GM03348 (cell line): ENCODE measurements at places on chromosomes 5 and 9.

GRCh38 chr5:139636207-139636792 is 11.8 kb upstream of the CXXC5 start:
- no peak for DNase-seq

GRCh38 chr5:109695005-109695926 is 5.5 kb downstream of the MAN2A1 start:
- no peak for DNase-seq

GRCh38 chr5:122076050-122076461 is 2.0 kb downstream of the LOX start:
- no peak for DNase-seq

- DNase-seq: peak; percentile 51
Measured at GRCh38 chr5:54845567-54845941, 139.8 kb downstream of the ESM1 start.

GRCh38 chr5:155481182-155481581 is 467.6 kb downstream of the KIF4B start:
- no peak for DNase-seq

DNA sequence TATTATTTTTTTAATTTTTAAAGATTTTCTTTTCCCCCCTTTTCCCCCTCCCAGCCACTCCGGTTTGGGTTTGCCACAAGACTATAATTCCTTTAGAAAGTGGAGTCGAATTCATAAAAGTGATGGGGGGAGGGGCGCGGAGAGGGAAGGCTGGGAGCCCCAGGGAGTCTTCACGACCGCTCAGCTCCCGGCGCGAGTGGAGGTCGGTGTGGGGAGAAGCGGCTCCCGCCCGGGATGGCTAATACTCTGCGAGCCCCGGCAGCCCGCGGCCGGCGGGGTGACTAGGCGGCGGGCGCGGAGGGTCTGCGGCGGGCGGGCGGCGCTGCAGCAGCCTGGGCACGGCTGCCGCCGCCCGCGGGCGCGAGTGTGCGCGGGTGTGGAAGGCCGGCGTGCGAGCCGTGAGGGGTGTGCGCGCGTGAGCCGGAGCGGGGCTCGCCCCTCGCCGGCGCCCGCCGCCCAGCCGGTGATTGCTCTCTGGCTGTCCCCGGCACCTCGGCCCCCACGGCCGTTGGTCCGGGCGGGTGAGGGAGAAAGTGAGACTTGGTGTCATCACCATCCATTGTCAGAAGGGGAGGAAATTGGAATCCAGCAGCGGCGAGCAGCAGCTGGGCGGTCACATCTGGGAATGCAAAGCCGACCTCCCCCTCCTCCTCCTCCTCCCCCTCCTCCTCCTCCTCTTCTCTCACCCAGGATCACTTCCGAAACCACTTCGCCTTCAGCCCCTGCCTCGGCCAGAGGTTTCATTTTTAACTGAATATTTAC is at the start of gene PARP8:
TSS of gene PARP8 (plus strand) at position 377 of the 762 bp plus-strand sequence. CDS start 459 bp downstream, outside the sequence.
- DNase-seq: peak; percentile 54

DNA sequence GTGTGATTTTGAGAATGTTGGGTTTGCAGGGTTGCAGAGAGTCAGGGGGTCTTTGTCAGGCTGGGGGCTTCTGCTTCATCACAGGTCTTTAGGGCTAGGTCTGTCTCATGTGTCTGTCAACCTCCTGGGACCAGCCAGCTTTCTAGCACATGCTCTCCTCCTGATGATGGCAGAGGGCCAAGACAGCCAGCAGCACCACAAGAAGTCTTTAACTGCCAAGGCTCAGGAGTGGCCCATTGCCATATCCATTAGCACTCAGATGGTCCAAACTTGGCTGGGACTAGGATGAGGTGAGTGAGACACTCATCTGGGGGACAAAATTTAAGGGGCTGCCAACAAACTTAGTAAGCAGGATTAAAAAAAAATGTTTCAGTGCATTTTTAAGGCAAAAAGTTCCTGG is 384.2 kb upstream of the CDH10 start:
- no peak for DNase-seq

DNA sequence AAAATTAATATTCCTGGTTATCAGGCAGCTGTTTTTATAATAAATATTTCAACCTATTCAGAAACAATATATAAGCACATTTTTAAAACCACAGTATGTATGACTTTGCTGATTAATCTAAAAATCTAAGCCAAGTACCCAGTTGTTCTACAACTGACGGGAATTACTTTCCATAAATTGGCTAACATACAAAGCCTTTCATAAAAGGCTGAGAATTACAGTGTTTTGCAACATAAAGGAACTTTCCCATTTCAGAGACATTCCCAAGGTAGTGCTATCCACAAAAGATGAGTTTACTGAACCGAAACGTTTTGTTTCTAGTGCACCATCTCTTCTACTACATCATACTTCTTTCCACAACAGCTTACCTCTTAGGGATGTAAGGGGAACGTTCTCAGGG is 7.2 kb downstream of the RNF145 start:
- DNase-seq: no peak

- DNase-seq: no peak
Measured at GRCh38 chr5:3843706-3844105, 248.1 kb downstream of the IRX1 start.

DNA sequence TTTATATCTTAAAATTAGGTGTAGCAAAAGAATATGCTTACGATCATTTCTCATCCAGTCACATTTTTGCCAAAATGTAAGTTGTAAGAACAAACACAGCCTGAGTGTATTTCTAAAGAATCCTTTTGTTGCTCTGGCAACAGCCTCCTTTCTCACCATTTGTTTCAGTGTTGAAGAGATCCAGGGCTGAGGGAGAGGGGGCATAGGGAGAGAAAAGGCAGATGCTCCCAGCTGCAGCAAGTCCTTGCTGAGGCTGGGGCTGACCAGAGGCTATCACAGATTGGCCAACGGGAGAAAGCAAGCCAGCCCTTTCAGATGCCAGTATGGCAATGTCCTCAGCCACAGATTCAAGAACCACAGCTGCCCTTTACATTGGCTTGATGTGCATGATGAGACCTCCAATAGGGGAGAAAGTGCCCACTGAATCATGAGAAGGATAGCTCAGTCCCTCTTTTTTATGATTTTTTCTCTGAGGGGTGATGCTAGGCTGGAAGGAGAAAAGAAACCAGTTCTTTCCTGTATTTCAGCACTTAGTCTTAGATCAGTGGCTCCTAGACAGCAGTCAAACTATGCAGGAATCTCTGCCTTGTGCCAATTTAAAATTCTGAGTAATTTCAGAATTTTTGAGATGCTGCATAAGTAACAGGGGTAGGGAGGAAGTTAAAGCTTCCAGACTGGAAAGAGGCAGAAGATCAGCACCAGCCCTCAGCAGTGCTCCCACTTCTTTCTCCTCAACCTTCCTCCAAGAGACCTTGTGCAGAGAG is 142.1 kb downstream of the LHFPL2 start:
- DNase-seq: peak; percentile 64

DNA sequence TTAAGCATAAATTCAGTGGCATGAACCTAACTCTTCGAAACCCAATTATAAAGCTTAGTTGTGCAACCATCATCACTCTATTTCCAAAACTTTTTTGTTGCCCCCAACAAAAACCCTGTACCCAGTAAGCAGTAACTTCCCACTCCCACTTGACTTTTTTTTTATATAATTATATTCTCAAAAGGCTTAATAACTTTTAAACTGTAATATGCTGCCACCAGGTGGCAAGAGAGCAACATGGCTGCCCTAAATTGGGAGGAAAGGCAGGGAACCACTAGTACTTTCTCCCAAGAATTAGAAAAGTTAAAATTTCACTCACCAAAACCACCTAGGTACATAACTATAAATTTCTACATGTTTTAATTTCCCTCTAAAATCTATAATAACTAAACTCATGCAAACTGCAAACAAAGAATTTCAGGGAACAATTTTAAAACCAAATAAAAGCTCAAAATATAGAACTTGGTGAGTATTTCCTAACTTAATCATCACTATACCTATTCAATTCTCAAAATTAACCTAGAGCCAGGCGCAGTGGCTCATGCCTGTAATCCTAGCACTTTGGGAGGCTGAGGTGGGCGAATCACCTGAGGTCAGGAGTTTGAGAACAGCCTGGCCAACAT is 50.2 kb upstream of the RNF38 start:
- DNase-seq: peak; percentile 74

GRCh38 chr9:28407351-28407750 is 834.1 kb upstream of the C9orf72 start:
- DNase-seq: no peak

DNA sequence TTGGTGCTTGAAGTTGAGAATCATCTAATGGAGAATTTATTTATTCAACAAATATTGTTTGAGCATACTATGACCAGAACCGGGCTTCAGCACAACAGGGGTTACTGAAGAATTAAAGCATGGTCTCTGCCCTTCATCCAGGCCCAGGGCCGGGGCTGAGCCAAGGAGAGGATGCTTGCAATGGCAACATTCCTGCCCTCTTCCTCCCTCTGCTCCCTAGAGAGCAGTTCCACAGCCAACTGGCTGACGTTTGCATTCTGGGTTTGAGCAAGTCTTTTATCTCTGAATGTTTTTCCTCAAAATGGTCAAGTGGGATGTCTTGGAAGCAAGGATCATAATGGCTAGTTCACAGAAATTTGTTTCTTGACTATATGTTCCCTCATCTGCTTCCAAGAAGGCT is 80.7 kb downstream of the GLDC start:
- peak; percentile 67 for DNase-seq

GRCh38 chr5:137352095-137352494 is 147.0 kb downstream of the SPOCK1 start:
- no peak for DNase-seq

DNA sequence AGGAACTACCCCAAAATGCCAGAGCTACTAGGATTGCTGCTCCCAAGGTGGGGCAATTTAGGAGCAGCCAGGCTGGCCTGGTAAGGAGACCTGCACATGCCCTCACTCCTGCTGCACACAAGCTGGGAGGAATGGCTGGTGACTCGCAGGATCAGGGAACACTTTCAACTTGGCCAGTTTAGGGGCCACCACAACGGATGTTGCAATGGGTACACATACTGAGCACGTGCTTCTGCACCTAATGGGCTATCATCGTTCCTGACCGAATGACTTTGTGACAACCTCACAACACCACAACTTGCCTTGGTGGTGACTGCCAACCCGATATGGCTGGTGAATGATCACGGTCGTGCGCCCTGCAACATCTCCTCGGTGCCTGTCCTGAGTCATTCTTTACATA is 172.0 kb downstream of the ROR2 start:
- no peak for DNase-seq

DNA sequence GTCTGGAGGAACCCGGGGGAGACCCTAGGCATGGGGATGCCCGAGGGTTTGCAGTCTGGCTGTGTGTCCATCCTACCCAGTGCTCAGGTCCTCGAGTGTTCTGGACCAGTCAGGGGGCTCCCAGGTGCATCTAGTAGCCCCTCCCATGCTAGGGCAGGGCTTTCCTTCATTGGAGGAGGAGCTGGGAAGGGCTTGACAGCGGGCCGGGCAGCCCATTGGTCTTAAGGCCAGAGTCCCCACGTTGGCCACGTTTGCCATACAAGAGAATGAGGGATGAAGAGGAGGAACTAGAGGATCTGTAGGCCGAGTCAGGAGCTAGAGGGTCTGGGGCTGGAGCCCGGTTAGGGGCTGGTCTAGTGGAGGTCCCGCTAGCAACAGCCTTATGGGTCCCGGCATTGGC is 37.3 kb upstream of the CTSV start:
- no peak for DNase-seq

DNA sequence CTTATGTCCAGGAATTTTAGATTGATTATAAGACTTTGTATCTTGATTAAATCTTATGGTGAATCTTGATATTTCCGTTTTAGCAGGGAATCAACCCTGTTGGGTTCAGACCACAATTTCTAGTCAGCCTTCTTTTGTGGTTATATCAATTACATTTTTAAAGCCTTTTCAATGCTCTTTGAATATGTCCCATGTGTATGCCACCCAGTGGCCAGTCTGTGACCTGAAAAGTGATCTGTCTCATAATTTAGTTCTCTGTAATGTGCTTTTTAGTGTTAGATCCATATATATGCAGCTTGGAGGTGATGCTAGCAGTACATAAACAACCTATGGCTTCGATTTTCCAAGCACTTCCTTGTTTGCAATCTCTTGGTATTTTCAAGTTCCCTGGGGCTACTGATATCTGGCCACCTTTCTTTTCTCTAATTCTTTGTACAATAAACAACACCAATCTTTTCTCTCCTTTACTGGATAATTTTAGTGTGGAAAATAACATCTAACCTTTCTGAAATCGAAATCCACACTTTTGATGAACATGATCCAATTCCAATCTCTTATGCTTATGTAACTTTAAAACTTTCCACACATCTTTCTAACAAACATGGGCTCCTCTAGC is 28.8 kb downstream of the PDE8B start:
- peak; percentile 19 for DNase-seq

DNA sequence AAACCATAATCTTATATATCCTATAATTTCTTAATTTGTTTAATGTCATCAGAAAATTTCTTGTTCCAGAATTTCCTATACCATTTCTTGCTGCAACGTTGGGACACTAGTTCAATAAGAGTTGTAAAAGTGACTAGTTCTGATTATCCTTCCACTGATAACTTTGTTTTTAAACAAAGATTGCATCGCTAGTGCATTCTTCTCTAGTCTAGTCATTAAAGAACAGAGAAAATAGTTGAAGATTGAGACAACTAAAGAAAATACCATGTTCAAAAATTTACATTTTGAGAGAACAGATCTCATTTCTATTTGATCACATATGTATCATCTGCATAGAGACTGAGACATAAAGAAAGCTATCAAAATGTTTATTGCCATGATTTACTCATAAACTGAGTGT is 1888.2 kb downstream of the EFNA5 start:
- no peak for DNase-seq

- no peak for DNase-seq
Measured at GRCh38 chr5:121399879-121400278, 451.8 kb upstream of the FTMT start.

GRCh38 chr9:281741-282645 is 67.3 kb downstream of the DOCK8 start:
- DNase-seq: no peak

- no peak for DNase-seq
Measured at GRCh38 chr5:13993926-13994325, 49.4 kb upstream of the DNAH5 start.

GRCh38 chr5:72508241-72509170 is 1.3 kb upstream of the ZNF366 start:
- DNase-seq: no peak

- DNase-seq: no peak
Measured at GRCh38 chr9:101931756-101932155, 193.3 kb upstream of the GRIN3A start.

GRCh38 chr9:96256800-96257199 is 45.2 kb downstream of the HSD17B3 start:
- no peak for DNase-seq

- peak; percentile 24 for DNase-seq
Measured at GRCh38 chr9:6715755-6716643, 41.8 kb upstream of the KDM4C start.
